ENCODE measurements at places on chromosomes 3 and 15.
A peak's percentile ranks its signal among the peaks of the same experiment; 100 is the strongest.

- no peak for DNase-seq
These were observed 28.6 kb downstream of the MEGF11 start for GRCh38 chr15:66224946-66225345.

- DNase-seq: no peak
These were observed 60.2 kb downstream of the FBLN2 start for GRCh38 chr3:13608969-13609725.

GRCh38 chr3:11560746-11561145 lies 83.0 kb downstream of the VGLL4 start:
- no peak for DNase-seq

- no peak for DNase-seq
These were observed 66.4 kb upstream of the RPL32 start for GRCh38 chr3:12907729-12908128.

DNA sequence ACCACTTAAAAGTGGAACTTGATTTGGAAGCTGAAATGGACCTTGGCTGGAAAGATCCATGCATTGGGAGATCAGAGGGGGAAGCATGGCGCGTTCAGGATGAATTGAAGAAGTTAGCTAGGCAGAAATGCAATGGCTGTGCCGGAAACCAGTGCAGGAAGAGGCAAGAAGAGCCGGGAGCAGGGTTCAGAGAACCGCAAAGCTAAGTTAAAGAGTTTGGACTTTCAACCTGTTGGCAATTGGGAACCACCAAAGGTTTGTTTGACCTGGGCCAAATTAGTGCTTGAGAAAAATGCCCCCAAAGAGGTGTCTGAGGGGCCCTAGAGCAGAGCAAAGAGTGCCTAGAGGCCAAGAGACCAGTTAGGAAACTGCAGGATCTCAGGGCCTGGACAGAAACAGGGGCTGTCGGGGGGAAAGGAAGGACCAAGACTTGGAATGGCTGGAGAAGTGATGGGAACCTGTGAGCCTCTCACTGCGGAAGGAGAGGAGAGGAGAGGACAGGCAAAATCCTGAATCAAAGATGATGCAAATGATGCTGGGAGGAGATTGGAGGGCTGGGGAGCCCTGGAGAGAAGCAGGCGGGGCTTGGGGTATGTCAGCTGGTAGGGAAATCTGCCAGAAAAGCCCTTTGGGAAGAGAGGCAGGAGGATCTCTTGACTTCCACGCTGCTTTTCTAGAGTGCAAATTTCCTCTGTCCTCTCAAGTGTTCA lies 49.3 kb downstream of the FAM174B start:
- DNase-seq: no peak

DNA sequence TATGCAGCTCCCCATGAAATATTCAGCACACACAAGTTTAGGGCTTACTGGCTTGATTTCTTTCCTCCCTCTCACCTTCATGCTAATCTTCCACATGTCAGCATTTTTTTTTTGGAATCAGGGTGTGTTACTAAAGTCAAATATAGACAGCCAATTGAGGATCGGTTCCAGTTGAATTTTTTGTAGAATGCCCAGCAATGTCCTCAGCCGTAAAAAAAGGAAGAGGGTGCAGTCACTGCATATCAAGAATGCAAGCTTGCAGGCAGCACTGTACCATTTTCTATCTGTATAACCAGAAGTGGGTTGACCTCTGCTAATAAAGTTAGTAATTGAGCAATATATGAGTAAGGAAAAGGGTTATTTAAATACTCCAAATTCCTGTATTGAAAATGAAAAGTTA lies 51.4 kb upstream of the CHMP2B start:
- DNase-seq: no peak

DNA sequence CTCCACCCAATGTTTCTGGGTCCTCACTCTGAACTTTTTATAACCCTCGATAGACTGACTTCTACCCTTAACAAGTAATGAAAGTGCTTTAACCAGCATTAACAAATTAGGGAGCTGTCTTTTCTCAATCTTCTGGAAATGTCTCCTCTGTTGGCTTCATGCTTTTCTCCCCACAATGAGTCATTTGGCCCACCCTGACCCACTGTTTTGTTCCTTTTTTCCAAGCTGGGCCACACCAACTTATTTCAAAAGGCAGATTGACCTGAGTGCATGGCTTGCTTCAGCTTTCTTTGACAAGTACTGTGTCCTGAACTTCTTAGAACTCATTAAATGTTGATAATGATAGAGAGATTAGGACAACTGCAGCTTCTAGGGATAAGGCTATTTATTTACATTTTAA lies 199.6 kb upstream of the SEMA6D start:
- no peak for DNase-seq

DNA sequence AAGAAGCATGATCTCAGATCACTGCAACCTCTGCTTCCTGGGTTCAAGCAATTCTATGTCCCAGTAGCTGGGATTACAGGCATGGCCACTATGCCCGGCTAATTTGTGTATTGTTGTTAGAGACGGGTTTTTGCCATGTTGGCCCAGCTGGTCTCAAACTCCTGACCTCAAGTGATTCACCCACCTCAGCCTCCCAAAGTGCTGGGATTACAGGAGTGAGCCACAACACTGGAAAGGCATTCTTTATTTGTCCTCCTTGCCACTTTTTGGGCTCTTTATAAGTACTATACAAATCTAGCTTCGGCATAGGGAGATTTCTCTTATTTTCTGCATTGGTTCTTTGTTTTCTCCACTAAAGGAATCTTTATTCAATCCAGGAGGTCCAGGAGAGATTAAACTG lies 18.6 kb downstream of the CMTM8 start:
- no peak for DNase-seq

- DNase-seq: peak; percentile 46
These were observed 517.3 kb downstream of the MECOM start for GRCh38 chr3:169146179-169146665.

DNA sequence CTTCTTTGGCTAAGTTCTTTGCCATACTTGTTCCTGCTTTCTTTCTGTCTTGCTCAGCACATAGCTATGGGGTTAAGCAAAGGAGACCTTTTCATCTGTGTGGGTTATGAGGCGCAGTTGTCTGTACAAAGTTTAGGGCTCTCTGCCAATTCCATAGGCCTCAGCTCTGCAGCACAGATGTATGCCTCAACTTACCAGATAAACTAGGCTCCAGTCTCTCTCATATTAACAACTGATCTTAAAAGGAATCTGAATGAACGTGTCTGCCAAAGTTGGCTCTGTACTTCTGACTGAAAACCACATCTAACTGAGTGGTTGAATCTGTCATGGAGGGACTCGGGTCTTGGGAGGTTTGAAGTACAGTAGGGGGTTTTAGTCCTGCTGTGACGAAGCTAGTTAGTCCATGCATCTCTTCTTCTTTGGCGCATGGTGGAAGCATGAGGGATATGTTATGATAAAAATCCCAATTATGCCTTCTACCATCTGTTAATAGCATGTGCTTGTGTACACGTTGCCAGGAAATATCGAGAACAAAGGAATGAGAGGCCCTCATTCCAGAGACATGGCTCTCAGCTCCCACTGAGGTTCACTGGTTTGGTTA lies 114.6 kb upstream of the TSC22D2 start:
- DNase-seq: no peak

DNA sequence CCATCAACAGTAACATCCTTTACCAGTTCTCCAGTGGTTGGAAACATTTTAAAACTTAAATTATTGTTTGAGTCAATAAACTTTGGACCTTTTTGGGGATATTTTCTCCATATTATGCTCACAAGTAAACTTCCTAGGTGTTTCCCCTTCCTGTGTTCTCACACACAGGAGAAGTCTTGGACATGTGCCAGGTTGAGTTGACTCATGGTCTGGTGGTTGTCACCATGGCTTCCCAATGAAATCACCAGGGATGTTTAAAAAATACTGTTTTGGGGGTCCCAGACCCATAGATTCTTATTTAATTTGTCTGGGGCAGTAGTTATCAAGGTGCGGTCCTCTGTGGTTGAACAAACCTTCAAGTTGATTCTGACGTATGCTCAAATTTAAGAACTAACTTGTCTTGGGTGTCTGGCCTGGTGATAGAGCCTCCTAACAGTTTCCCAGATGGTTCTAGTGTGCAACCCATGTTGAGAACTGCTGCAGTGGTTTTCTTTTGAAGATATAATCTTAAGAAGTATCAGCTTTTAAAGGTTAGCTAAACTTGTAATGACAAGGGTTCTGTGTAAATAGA lies 291.8 kb downstream of the EDEM1 start:
- no peak for DNase-seq

DNA sequence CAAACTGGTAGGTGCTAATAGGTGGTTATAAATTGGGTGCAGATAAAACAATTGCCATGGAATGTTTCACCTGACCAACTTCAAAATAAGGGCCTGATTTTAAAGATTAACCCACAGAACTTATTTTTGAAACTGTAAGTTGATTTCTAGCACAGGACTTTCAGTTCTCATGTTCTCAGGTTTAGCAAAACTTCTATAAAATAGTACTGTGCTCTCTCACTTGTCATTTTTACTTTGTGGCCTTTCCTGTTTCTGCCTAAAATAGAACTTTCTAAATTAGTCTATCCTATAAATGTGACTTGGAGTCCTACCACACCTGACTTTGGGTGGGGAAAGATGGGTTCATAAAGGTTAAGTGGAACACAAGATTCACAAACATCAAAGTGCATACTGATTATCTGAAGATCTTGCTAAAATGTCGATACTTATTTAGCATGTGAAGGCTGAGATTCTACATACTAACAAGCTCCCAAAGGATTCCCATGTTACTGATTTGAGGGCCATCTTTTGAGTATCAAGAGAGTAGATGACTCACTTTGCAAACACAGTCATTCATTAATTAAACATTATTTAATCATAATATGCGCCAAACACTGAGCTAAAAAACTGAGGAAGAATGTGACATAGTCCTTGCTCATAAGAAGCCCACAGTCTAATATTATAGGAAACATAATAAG lies 38.6 kb downstream of the BTLA start:
- DNase-seq: no peak

Data from 8988T (cell line).